ENCODE measurements at places on chromosomes 6 and 20. TPM values are rescaled to one million over a fixed set of nuclear protein-coding genes. Genes with fewer than 3 reads are reported as not detected.

The HUS1B gene
- total RNA-seq = 0.68 TPM

The NRSN1 gene
- not detected for total RNA-seq

The TAF11 gene
- total RNA-seq = 18.9 TPM

The C6orf163 gene
- 0.83 TPM for total RNA-seq
